ENCODE measurements at places on chromosomes 1 and 21.

DNA sequence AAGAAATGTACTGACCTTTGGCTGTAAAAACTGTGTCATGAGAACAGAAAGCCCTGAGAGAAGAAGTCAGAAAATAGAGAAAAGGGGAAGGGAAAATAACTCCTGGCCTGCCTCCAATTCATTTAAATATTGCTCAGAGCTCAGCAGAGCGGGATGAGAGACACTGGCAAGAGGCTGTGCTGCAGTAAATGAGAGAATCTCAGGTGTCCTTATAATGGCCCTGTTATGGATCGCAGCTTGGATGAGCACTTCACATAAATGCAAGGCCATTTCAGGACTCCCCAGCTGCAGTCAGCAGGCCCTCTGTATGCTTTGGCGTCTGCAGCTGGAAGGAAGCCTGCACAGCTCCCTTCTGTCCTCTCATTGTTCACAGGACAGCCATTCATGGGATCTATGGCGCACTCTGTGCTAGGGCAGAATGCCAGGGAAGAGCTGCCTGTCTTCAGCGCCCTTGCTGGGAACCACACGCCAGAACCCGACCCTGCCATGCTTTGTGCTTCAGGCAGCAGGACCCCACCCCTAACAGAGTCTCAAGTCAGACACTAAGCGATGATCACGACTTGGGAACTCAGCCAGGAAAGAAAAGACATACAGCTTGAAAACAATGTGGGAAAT, 20.7 kb upstream of the ABCB10 start:
- DNase-seq = peak; percentile 10

- DNase-seq = peak; percentile 81
Measured at GRCh38 chr1:218642033-218642948, 297.2 kb downstream of the TGFB2 start.

DNA sequence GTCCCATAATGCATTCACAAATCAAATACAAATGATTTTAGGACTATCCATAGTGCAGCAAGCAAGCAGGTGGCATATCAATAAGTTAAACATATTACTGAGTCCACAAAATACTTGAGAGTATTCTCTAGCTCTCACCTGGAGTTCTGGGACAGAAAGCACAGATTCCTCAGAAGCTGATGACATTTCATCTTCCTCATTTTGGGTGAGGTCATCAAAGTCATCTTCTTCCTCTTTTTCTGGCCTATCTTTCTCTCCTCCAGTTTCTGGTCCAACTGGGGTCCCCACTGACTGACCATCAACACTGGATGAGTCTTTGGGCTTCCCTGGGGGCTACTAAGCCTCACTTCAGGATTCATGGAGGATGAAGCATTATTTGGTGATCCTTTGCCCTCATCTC, 38.9 kb downstream of the YY1AP1 start:
- DNase-seq = no peak

GRCh38 chr21:23471877-23472276, 2135.4 kb downstream of the MRPL39 start:
- no peak for DNase-seq

GRCh38 chr1:205001162-205001561, 41.9 kb upstream of the CNTN2 start:
- DNase-seq = no peak

- no peak for DNase-seq
Measured at GRCh38 chr1:205593532-205593931, 38.3 kb downstream of the ELK4 start.

DNA sequence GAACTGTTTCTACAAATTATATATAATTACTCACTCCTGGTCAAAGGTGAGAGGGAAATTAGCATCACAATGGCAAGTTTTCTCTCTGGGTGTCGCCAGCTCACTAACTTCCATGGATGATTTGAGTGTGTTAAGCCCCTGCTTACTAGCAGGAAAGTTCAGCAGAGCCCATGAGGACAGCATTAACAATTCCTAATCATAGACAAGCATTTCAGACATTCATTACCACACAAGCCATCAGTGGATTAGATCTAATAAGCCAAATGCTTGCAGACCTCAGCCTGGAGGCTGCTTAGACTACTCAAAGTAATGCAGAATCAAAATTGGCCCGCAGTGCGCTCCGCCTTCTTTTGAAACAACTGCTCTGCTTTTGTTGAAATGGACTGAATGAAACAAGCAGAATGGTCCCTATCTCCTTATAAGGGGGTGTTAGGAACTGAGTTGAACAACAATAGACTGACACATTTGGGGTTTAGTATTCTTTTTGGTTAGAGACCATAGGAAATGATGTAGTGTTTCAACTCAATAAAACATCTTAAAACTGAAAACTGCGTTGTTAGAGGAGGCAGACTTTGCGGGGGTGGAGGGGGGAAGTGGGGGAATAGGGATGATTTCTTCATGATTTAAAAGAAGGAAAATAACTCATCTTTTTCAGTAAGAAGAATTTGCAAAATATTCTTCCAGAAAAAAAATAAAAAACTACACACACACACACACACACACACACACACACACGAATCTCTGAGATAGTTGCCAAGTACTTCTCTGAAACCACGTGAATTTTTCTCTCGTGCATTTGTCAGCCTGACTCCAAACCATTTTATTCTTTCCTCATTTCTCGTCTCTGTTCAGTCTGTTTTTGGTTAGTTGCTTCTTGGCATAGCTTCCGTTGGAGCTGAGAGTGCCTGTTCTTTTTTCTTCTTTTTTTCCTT, 54.6 kb downstream of the GORAB start:
- DNase-seq = peak; percentile 94

DNA sequence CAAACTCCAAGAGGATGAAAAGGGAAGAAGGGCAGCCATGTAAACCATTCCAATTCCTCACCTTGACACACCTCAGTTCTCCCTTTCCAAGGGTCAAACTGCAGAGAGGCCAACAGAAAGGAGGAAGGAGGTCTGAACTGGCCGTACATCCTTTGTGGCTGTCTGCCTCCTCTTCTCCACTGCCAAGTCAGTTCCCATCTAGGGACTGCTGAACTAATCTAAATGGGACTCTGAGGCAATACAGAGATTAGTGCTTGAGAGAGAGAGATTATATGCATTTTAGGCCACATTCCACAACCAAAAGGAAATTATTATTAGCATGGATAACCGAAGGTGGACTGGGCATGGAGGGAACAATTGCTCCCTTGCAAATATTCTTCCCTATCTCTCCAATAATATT, 2.7 kb downstream of the ARHGEF11 start:
- DNase-seq = no peak

DNA sequence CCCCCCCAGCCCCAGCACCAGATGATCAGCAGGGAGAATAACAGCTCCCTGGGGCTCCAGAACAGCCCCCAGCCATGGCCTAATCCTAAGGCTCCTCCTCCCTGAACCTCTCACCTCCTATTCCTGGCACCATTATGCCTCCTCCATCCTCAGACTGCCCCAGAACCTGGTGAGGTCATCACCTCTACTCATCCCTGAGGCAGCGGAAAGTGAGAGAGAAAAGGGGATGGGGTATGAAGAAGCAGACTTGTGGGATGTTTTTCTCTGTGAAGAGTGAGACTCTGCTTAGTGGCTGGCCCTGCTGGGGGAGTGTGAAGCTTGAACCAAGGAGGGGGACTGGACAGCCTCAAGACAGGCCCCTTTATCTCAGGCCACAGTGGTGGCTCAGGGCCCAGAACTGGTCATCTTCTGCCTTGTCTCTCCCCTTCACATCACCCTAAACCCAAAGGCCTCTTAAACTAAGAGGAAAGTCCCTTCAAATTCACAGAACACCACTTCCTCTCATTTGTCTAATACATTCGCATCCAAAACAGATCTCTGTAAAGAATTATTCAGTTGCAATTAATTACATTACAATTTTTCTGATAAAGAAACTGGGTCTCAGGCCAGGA, 2.2 kb upstream of the PPM1J start:
- no peak for DNase-seq

GRCh38 chr21:39111931-39112550, 71.2 kb downstream of the PSMG1 start:
- no peak for DNase-seq

DNA sequence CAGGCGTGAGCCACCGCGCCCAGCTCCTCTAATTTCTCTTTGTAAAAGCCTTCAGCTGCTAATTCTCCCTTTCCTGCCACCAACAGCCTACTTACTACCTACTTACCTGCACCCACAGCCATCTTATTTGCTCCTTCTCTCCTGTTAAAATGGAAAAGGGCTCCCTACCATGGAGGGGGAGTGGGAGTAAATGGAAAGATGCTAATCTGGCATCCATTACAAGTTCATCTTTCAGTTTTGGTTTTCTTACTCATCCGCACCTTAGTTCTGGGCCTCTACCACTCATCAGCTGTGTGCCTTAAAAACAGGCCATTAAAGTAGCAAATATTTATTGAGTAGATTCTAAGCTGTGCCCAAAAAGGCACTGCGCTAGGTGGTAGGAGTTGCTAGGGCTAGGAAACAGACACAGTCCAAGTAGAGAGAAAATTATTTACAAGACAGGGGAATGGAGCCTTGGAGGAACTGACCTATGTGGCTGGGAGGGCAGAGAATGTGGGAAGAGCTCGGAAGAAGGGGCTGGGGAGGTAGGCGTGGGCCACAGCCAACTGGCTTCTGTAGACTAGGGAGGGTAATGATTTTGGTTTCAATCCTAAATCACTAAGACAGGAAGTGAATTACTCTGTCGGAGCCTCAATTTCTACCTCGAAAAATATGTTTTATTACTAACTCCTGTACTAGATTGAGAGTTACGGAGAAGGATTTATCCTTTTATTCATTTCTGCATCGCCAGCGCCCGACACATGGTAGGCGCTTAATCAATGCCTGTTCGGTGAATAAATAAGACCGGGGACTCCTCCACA, 685 bp upstream of the DDI2 start:
- DNase-seq = no peak

DNA sequence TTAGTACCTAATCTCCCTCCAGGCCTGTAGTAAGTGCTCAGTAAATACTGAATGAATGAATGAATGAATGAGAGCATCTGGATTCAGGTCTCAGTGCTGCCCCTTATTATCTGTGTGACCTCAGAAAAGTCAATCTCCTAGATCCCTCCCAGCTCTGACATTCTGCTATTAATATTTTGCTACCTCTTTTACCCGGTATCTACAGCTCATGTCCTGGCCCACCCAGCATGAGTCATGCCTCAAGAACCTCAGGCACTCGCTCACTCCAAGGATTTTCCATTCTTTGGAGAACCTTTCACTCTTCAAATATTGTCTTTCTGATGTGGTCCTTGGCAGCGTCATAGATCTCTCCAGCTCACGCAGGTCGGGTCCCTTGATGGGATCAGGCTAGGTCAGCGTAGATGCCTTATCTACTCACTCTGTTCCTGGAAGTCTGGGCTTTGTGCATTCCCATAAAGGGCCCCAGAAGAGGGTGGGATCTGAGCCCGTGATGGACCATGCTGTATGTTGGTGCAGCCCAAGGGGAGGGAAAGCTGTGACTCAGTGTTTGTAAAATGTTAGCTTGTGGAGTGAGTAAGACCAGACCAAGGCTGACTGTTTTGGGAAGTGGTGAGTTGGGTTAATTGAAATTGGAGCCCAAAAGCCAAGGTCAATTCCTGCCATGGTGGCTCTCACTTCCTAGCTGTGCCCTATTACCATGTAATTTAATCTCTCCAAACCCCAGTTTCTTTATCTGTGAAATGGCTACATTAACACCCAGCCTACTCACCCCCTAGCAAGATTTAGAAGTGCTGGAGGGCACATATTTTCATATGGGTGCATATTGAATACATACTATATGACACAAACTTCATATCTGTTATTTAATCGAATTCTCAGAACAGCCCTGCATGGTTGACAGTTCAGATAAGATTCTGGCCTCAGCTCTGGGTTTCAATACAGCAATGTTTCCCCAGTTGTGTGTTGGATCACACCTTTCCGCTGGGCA, 214.1 kb upstream of the USP24 start:
- peak; percentile 88 for DNase-seq

GRCh38 chr1:89557445-89557825, 32.8 kb downstream of the LRRC8B start:
- DNase-seq = no peak

DNA sequence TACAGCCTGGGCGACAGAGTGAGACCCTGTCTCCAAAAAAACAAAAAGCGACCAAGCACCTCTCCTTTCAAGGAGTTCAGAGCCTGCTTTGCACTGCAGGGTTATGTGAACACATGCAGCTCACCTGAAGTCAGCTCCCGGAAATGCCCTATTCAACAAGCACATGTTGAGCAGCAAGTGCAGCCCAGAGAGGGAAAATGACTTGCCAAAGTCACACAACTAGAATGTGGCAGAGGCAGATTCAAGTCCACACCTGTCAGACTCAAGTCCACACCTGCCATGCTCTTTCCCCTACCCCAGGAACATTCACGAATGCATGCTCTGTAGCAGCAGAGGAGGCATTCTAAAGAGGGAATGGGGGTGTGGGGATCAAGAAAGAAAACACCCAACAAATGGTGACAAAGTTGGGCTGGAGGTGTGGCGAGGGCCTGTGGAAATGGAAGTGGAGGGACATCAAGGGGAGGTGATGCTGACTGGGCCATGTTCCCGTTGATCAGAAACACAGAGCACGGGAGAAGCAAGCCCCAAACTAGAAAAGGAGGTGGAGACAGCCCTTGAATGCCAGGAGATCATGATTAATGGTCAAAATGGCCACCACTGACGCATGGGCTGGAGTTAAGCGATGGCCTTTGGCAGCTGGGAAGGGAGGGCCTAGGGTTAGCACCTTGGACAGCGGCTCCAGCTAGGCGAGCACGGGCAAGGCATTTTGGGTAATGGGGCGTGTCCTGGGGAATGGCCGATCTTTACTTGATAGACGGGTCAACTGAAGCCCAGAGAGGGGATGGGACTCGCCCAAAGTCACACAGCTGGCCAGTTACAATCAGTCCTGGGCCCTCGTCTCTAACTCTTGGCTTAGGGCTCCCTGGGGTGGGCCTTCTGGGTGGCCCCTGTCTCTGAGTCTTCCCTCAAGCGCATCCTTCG, 21.5 kb downstream of the RAP1GAP start:
- DNase-seq = peak; percentile 17

GRCh38 chr1:169812131-169812530, 17.4 kb upstream of the METTL18 start:
- DNase-seq = no peak

DNA sequence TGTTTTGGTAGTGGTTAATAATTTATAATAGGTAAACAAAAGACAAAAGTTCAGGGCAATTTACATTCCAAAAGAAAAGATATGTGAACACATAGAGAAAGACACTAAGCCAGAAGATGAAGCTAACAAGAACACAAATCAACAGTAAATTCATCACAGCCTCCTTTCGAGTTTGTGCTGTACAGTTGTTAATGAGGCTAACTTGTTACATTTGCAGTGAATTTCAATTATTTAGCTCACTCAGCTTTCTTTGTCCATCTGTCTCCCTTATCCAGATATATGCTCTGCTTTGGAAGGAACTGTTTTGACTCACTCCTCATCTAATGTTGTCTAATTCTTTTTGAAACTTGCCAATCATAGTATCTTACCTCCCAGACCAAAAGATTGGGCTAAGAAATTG, 423.3 kb upstream of the OLFM3 start:
- no peak for DNase-seq
